Sciatic nerve (tissue), 2 donors: ENCODE measurements at places on chromosomes 7 and 10.

DNA sequence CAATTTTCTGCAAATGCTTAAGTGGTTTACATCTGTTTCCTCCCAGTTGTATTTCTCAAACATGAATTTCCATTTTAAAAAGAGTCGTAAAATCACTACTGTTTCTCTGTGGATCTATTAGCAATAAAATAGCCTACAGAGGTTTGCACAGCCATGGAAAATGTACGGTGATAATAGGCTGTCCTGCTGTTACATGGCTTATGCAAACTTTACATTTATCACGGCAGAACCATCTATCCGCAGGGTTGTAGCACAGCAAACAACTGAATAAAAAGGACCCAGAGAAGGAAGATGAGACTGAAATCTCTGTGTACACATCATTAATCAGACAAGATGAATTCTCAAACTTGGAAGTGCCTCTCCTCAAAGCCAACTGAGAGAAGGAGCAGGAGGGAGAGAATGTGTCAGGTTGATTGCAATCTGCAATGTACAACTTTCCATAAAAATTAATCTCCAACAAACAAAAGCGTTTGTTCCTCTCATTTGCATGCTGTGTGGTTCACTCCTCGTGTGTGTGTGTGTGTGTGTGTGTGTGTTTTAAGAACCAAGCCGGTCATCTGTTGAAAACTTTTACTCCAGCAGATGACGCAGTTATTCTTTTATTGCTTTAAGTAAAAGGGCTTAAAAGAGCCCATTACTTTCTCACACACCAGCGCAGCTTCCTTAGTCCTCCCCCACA lies 279.3 kb downstream of the SKAP2 start:
- no peak for DNase-seq

- peak; percentile 6 for DNase-seq
These were observed 68.8 kb downstream of the ADCYAP1R1 start for GRCh38 chr7:31120800-31121513.

DNA sequence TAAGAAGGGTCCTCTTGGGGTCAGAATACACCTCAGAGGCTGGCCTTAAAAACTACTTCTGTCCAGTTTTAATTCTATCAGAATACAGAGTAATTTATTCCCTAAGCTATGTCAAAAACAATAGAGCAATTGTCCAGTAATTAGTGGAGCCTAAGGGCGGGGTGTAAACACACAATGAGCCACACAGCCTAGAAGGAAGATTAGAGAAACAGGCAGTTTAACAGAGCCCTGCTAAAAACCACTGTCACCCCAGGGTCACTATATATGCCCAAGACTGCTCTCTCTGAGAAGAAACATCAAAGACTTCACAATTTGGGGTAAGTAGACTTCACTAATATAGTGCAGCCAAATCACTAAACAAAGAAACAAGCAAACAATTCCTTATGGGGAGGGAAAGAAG lies 27.2 kb upstream of the WNT2 start:
- no peak for DNase-seq

DNA sequence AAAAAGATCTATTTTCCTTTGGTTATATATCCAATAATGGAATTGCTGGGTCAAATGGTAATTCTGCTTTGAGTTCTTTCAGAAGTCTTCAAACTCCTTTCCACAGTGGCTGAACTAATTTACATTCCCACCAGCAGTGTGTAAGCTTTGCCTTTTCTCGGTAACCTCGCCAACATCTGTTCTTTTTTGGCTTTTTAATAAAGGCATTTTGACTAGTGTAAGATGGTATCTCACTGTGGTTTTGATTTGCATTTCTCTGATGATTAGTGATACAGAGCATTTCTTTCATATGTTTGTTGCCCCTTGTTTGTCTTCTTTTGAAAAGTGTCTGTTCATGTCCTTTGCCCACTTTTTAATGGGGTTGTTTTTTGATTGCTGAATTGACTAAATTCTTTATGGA lies 285.0 kb downstream of the MALRD1 start:
- no peak for DNase-seq

- no peak for DNase-seq
These were observed 303.2 kb upstream of the GHITM start for GRCh38 chr10:83835945-83836745.

- no peak for DNase-seq
These were observed 155.6 kb downstream of the PPP1R3A start for GRCh38 chr7:113763226-113763625.

DNA sequence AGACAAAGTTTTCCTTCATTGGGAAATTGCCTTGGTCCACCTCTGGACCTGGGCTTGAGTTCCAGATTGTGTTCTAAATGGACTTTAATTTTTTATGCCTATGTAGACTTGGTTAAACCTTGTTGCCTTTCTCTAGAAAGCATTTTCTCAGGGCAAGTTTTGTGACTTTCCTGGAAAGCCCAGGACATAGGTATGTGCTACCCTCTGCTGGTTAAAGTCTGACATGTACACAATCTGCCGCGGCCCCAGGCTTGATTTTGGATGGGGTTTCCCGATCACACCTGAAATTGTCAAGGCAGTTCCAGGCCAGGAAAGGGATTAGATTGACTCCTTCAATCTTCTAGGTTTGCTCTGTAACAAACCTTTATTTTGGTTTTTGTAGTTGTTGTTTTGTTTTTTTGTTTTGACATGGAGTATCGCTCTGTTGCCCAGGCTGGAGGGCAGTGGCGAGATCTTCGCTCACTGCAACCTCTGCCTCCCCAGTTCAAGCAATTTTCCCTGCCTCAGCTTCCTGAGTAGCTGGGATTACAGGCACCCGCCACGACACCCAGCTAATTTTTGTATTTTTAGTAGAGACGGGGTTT lies 14.1 kb upstream of the AKR1B10 start:
- DNase-seq, result no peak

GRCh38 chr7:134692344-134692705 lies 45.7 kb downstream of the BPGM start:
- DNase-seq, result no peak

GRCh38 chr10:132506711-132507408 lies 30.7 kb upstream of the INPP5A start:
- peak; percentile 67 for DNase-seq

DNA sequence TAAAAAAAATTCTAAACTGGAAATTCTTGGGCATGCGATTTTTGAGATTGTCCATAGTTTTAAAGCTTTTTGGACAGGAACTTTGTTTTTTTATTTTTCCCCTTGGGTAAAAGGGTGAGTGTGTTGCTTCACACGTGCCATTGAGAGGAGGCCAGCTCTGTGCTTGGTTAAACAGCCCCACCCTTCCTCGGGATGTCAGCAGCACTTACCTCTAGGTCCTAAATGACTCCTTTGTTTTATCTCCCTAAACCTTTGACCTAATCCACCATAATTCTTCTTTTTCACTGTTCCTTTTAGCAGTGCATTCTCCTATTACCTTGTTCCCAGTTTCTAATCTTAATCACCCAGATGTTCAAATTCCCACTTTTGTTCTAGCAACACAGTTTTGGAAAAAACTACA lies 83.5 kb downstream of the SEMA3D start:
- peak; percentile 61 for DNase-seq

GRCh38 chr7:100604976-100605911 lies 3.1 kb downstream of the PCOLCE start:
- no peak for DNase-seq

DNA sequence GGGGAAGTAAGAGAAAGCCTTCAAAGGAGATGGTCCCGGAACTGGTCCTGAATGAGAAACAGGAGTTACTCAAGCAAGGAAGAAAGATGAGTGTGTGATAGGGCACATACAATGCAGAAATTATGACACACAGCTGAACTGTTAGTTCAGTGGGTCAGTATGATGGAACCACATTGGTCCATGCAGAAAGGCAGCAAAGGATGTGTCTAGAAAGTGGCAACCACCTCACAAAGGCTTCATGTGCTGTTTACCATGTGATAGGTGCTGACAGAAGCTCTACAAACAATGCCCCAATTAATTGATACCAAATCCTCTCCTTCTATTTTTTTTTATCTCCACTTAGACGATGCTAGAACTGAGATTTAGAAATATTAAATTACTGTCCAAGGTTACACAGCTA lies 258.3 kb downstream of the RELN start:
- DNase-seq, result no peak

GRCh38 chr10:74576586-74576985 lies 249.8 kb upstream of the KAT6B start:
- no peak for DNase-seq

DNA sequence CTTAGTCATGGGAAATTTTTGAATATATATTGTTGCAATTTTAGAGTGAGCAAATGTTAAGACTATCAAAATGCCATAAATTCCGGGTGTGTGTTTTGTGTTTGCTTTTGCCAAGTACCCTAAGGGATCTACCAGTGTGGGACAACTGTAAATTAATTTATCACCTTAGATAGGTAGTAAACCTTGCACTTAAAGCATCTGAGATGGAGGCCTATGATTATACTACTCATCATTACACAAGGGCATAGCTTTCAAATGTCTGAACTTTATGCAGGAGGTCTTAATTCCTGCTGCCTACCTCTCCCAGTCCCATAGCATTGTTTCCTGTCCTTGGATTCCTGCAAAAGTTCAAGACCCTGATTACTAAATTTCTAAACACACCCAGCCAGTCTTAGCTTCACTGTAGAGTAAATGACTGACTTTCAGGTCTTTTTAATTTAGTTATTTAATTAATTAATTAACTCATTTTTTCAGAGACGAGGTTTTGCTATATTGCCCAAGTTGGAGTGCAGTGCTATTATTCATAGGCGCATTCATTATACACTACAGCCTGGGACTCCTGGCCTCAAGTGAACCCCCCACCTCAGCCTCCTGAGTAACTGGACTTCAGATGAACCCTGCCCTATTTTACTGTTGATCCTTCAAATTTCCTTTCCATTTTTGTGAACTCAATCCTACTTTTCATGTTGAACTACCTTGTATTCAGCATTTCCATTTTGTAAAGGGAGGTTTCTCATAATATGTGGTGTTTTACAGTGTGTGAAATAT lies 47.0 kb downstream of the THSD7A start:
- DNase-seq, result no peak

- no peak for DNase-seq
These were observed 286.4 kb downstream of the PTPRN2 start for GRCh38 chr7:158301207-158301606.

DNA sequence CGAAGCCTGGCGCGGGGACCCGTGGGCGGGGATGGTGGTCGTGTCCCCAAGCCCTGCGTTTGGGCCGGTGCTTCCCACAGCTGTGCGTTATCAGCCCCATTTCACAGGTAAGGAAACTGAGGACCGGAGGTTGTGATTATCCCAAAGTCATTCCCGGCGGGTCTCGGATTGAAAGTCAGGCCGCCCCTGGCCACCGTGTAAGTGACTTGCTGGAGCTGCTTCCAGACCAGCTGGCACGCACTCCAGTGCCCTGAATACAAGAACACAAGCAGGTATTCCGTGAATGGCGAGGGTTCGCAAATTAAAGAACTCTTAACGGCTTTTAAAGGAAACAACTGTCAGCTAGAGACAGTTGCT lies 675 bp upstream of the ATE1 start:
- no peak for DNase-seq

DNA sequence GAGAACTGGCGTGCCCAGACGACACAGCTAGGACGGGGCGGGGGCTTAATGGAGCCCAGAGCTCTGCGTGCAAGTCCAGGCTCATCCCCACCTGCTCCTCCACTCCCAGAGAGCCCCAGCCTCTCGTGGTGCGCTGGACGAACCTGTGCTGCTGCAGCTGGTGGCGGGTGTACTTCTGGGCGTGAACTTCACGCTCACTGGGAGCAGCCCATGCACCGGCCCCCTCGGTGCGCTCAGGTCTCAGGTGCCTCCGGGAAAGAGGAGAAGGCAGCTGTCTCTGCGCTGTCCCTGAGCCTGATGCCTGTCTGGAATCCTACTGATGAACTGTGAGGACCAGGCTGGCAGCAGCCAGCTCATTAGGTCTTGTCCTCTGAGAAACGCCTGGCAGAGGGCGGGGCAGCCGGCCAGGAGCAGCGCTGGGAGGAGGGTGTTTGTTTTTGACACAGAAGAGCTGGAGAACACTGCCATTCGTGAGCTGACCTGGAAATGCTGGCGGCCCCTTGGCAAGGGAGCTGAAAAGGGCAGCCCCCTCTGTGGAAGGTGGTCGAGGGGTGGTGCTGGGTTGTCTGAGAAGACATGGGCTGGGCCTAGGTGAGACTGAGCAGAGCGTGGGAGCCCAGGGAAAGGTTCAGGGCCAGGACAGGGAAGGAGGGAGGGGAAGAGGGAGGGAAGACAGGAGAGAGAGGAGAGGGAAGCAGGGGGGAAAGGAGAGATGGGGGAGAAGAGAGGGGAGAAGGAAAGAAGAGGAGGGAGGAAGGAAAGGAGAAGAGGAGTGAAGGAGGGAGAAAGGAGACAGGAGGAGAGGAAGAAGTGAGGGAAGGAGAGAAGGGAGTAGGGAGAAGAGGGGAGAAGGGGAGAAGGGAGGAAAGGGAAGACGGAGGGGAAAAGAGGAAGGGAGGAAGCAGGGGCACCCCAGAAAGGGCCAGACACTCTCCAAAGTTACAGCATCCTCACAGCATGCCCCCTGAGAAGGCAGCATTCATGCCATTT lies 53.5 kb upstream of the TNS3 start:
- no peak for DNase-seq

GRCh38 chr10:33673839-33674415 lies 339.5 kb upstream of the NRP1 start:
- no peak for DNase-seq

DNA sequence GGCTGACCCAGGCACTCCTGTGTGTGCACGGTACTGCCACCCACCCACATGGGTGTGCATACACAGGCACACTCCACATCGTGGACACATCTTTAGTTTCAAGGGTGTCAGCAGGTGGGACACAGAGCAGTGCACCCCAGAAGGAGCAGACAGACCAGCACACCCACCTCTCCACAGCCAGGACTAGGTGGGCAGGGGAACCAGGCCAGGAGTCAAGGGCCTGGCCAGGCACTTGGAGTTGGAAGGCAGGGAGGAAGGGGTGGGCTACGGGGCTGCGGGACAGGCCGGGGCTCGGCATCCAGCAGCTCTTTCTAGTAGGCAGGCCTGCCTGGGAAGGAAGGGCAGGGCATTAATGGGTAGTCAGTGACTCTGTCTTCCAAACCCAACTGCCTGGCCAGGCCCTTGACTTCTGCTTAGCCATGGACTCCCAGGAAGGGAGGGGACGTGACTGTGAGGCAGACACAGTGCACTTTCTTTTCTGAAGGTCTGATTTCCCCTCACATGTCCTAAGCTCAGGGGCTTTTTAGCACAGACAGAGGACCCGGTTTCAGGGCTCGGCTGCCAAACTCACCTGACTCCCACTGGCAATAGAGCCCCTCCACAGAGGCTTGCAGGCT lies 14.6 kb downstream of the RASGEF1A start:
- DNase-seq, result peak; percentile 27

DNA sequence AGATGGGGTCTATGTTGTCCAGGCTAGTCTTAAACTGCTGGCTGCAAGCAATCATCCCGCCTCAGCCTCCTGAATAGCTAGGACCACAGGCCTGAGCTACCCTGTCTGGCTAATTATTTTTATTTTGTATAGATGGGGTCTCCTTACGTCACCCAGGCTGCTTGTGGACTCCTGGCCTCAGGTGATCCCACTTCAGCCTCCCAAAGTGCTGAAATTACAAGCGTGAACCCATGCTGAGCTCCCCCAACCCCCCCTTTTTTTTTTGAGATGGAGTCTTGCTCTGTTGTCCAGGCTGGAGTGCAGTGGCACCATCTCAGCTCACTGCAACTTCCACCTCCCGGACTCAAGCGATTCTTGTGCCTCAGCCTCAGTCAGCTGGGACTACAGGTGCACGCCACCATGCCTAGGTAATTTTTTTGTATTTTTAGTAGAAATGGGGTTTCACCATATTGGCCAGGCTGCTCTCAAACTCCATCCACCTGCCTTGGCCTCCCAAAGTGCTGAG lies 25.4 kb downstream of the FAM25A start:
- DNase-seq, result no peak

- DNase-seq, result no peak
These were observed 6.5 kb downstream of the AGFG2 start for GRCh38 chr7:100545360-100546128.

- DNase-seq, result no peak
These were observed 32.7 kb upstream of the ZPBP start for GRCh38 chr7:50125766-50126165.
